ENCODE measurements at places on chromosomes 5 and 9. TPM values are rescaled to one million over a fixed set of nuclear protein-coding genes. Genes with fewer than 3 reads are reported as not detected.

The ARL10 gene
- total RNA-seq = 6.0 TPM

The SURF2 gene
- total RNA-seq = 15.3 TPM

The SIT1 gene
- not detected for total RNA-seq

The TAS2R1 gene
- not detected for total RNA-seq

The SHOC1 gene
- not detected for total RNA-seq

The DBH gene
- not detected for total RNA-seq

The ATP6V0E1 gene
- total RNA-seq = 326 TPM

The FSD1L gene
- 1.7 TPM for total RNA-seq

DNA sequence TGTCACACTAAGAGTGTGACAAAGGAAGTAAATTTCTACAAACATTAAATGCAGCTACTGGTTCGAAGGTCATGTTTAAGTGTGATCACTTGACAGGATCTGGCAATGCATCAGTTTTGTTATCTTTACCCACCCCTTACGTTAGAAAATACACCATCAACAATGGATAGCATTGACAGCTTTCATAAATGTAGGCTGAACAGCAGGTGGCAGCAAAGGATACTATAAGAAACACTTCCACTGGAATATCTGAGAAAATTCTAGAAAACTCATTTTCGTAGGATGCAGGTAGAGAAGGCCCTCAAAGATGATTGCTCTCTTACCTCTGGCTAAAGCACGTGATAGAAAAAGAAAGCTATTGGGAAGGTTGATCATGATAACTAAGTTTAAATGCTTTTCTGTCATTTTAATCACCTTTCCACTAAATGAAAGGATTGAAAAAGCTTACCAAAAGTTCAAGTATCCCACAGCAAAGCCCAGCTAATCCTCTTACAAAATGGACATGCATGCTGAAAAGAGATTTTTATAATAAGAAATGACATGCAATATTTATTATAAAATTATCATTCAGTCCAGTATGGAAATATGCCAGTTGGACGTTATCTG is 292.5 kb downstream of the PARP8 start:
- peak; percentile 54 for DNase-seq

DNA sequence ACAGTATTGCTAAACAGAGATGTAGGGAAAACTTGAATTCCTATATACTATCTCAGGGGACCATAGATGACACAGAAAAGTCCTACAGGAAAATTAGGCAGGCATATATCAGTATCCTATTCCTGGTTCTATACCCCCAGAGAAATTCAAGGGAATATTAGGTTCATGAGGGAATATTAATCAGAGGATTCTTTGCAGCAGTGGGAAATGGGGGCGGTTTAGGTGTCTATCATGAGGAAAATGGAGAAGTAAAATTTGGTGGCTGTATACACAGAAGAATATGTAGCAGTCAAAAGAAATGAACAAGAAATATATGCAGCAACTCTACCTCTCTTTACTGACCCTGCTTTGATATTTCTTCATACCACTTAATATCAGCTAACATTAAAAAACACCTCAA is 20.0 kb downstream of the SPTLC1 start:
- DNase-seq = no peak

- peak; percentile 55 for DNase-seq
Measured at GRCh38 chr9:91055845-91056244, 254.2 kb downstream of the SYK start.

DNA sequence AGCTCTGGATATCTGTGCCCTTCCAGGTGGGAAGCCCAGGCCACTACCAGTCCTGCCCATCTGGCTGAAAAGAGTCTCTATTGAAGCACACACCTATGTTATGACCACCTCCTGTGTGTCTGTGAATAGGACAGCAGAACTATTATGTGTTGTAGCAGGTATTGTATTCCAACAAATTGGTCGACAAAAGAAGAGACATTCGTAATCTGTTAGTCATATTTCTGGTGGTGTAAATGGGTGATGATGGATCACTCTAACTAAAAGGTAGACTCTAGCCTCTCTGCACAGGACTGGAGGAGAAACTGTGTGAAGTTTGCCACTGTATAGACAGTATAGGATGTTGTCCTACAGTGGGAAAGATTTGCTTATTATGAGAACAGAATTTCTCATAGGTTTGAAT is 416.1 kb downstream of the TMEM38B start:
- DNase-seq = no peak

GRCh38 chr9:123420592-123421111 is 64.7 kb downstream of the CRB2 start:
- no peak for DNase-seq

- DNase-seq = no peak
Measured at GRCh38 chr5:85000671-85001070, 616.0 kb upstream of the EDIL3 start.

- DNase-seq = no peak
Measured at GRCh38 chr9:84024041-84024575, 43.5 kb downstream of the RMI1 start.

DNA sequence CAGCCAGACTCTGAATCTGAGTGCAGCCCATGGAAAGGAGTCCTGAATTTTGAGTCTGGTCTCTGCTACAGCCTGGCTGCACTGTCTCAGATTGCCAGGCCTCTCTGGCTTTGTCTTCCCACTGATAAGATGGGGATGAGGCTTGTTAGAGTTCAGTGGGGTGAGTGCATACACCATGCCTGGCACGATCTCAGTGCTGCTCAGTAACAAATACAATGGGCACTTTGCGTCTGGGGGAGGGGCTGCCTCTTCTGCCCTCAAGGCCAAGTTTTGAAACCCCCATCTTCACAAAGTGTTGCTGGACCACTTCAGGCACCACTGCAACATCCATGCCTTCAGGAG is 49.0 kb downstream of the PPARGC1B start:
- DNase-seq = no peak

DNA sequence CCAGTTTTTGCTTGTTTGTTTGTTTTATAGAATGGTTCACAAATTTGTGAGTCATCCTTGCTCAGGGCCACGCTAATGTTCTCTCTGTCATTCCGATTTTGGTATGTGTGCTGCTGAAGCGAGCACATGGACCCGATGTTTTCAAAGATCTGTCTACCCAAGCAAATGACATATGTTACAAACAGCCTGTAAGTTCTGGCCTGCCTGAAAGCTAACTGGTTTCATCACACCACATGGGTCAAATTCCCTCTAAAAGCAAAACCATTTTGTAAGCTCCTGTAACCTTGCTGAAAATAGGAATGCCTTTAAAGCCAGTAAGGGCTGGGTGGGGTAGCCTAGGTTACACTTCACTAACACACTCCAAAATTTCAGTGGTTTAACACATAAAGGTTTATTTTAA is 25.4 kb downstream of the DMRT3 start:
- DNase-seq = no peak

DNA sequence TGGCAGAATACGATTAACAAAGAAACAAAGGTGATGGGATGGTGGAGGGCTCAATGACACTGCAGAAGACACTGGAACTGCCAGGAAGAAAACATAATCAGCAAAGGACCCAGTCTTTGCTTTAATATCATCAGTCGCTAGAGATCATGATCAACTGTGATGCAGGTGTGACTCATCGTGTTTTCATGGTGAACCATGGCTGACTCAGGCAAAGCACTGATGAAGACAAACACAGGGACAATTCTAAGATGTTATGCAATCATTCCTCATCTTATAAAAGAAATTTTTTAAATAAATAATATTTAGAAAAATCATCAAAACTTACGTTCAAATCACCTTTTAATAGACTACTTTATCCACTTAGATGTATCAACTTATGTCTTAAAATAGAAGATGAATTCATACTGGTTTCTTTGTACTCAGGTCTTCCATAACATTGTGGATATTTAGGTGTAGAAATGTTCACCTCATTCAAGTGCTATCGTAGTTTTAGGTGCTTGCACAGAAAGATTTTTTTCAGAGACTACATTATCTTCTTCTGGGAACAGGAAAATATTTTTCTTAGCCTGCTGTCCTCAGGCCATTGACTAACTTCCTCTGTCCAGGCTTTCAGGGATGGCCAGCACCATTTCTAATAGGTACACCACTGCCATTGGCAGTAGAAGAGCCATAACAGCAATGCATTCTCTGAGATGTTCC is 673.4 kb upstream of the MEF2C start:
- no peak for DNase-seq

DNA sequence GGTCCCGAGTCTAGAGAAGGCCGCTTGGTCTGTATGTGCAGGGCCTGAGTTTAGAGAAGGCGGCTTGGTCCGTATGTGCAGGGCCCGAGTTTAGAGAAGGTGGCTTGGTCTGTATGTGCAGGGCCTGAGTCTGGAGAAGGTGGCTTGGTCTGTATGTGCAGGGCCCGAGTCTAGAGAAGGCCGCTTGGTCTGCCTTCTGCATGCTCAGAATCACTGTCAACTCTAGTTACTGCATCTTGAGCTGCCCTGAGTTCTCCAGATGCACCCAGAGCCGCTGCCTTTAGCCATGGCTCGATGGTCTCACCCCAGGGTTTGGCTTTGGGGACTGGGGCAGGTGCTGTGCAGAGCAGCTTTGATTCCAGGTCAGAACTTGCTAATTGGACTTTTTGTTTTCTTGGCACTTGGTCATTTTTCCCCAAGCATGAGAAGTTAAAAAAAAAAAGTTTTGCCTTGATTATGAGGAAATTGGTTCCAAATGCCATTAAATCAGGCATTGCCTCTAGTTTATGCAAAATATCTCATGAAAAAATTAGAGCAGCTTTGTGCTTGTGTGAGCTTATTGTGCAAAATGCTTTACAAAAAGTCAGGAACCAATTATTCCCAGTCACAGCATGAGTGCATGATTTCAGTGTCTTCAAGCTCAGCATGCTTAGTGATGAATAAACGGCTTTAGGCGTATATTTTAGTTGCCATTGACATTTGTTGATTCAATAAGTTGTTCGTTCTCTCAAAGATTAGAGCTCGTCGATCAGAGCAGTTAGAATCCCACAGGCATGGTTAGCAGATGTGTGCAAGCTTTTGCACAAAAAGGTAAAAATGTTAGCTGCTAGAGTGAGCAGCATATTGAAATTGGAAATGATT is 25.4 kb upstream of the EXOC3 start:
- no peak for DNase-seq

DNA sequence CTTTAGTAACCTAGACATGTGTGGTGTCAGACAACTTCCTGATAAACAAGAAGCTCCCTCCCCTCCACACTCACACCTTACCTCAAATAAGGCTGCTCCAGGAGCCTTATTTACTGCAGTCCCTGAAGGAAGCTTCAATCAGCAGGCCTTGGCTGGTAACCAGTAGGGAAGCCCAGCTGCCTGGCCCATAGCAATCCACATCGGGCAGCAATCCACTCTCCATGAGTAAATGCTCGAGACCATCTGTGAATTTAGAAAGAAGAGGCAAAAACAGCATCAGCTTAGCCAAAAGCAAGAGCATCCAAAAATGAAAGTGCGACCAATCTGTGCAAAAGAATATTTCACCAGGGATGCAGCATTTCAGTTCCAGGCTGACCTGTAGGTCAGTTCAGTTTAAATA is 213.3 kb upstream of the TUSC1 start:
- DNase-seq = no peak

GRCh38 chr9:33024126-33024965 is 727 bp upstream of the DNAJA1 start:
- DNase-seq = peak; percentile 38

GRCh38 chr5:38330207-38330606 is 71.8 kb downstream of the EGFLAM start:
- DNase-seq = no peak

GRCh38 chr9:131457746-131458145 is 45.0 kb upstream of the POMT1 start:
- no peak for DNase-seq

DNA sequence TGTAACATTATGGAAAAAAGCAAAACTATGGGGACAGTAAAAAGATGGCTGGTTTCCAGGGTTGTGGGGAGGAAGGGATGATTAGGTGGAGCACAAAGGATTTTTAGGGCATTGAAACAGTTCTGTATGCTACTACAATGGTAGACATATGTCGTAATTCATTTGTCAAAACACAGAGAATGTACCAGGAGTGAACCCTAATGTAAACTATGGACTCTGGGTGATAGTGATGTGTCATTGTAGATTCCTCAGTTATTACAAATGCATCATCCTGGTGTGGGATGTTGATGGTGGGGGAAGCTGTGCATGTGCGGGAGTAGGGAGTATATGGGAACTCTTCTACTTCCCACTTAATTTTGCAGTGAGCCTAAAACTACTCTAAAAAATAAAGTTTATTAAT is 135.0 kb upstream of the GABRP start:
- DNase-seq = peak; percentile 18

- DNase-seq = no peak
Measured at GRCh38 chr5:78518365-78519197, 130.0 kb downstream of the LHFPL2 start.
